ENCODE measurements at places on chromosomes 6 and 20.

GRCh38 chr20:34171640-34172039 lies 59.6 kb upstream of the EIF2S2 start:
- DNase-seq: no peak

- no peak for DNase-seq
These were observed 20.6 kb upstream of the CSNK2A1 start for GRCh38 chr20:564192-564591.

- DNase-seq: peak; percentile 96
These were observed at the start of gene ENPP4 for GRCh38 chr6:46129629-46130511. ENPP4 (plus strand) TSS chr6:46129989; CDS start chr6:46139584, 9,595 bp downstream.

DNA sequence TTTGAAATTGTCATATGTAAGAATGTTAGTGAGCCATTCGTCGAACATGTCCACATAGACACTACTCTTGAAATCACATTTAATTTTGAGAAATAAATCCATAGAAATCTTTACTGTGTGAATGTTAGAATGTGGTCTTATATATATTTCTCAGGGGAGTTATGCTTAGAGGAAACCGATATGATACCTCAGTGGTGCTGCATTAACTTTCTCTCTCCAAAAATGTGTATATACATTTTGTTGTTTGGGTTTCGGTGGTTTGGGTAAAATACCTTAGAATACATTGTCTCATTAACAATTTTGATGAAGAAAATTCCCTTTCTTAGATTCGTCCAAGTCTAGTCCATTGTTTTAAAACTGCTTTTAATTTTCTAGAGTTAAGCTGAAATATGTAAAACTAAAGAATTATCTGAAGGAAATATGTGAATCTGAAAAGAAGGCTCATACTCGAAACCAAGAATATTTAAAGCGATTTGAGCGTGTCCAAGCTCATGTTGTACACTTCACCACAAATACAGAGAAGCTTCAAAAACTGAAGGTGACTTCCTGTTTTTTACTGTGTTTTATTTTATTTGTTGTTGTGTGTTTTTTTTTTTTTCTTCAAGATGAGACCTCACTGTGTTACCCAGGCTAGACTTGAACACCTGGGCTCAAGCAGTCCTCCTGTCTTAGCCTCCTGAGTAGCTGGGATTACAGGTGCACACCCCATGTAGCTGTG lies 10.3 kb downstream of the KIZ start:
- no peak for DNase-seq

DNA sequence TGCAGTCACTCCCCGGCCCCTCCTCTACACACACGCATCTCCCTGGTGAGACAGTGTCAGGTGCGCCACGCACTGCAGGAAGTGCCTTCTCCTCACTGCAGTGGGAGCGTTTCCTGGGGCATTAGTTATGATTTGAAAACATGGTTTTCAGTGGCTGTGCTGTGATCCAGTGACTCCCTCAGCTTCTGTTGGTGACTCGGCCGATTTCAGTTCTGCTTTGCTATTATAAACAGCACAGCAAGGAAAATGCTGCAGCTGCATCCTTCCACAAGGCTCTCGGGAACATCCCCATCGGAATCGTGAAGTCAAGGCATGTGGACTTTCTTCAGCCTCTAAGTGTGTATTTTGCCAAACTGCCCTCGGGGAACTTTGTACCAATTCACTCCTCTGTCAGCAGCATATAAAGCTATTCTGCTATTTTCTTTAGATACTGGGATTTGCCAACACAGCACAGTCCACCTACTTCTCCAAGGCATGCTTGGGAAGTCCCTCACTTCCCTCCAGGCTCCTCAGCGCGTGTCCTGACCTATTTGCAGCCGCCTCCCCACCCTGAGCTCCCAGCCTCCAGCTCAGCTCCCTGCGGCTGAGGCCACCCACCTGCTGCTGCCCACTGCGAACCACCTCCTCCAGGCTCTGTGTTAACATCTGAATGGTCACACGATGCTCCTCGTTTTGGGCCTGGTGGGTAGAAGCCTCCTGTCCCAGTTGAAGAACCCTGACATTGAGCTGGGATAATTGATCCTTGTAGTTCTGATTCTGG lies 54.5 kb downstream of the GINS1 start:
- no peak for DNase-seq

DNA sequence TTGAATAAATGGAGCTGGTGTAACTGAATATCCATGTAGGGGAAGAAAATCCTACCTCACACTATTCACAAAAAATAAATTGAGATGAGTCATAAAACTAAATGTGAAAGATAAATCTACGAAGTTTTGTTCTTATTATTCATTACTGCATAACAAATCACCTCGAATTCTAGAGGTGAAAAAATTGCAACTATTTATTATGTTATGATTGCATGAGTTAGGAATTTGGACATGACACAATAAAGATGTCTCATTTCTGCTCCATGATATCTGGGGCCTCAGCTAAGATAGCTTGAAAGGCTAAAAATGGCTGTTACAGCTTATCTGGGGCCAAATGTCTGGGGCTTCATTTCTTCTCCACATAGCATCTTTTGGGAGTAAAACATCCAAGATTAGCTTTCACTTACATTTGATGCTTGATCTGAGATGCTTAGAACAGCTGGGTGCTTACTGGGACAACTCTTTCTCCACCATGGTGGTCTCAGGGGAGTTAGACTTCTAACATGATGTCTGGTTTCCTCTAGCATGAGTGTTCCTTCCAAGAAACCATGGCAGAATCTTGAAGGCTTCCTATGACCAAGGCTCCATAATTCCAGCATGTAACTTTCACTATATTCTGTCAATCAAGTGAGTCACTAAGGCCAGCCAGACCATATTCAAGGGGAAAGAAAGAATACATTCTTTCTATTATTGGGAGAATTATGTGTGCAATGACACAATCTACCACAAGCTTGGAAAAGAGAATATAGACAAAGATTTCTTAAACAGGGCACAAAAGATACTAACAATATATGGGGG lies 30.1 kb downstream of the OR2B6 start:
- DNase-seq: no peak

All from HuH-7 (cell line).